Inflammatory macrophage treated with lipopolysaccharide for 4 hours (primary cell): ENCODE measurements at places on chromosomes 2 and 18.

GRCh38 chr2:38742797-38743559 lies 8.2 kb downstream of the SRSF7 start:
- no peak for DNase-seq

DNA sequence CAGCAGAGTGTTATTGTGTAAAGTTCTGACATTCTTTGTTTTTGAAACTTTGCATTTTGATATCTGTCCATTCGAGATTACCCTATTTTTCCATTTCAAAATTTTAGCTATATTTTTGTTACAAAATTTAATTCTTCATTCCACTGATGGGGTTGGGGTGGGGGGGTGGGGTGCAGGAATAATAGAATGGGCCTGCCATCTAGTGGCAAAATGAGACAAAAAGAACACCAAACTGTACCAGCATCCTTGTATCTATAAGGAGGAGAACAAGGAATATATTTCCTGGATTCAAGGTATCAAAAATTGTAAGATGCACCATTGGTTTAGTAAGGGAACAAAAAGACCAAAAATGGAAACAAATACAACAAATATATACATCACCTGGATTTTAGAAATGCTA lies 27.9 kb upstream of the TTR start:
- no peak for DNase-seq

- DNase-seq: no peak
Measured at GRCh38 chr18:27461957-27462356, 276.8 kb upstream of the CHST9 start.

DNA sequence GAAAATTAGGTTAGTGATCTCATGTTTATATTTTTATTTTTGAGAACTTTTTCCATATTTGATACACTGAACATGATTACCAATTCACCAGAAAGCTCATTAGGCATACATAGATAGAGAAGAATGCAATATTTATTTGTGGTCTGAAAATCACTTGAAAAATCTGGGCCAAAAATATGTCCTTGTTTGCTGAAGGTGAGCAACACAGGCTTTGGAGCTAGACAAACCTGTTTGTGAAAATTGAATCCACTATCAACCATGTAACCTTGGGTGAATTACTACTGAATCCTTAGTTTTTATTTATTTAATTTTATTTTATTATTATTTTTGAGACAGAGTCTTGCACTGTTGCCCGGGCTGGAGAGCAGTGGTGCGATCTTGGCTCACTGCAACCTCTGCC lies 46.5 kb upstream of the ZSWIM2 start:
- no peak for DNase-seq

- DNase-seq: no peak
Measured at GRCh38 chr2:122072666-122073065, 317.2 kb downstream of the TSN start.

GRCh38 chr2:174835797-174836255 lies 71.6 kb upstream of the CHRNA1 start:
- DNase-seq: peak; percentile 80

GRCh38 chr2:162004031-162004430 lies 70.0 kb downstream of the DPP4 start:
- no peak for DNase-seq

GRCh38 chr2:98747888-98748287 lies 17.0 kb upstream of the MGAT4A start:
- no peak for DNase-seq

DNA sequence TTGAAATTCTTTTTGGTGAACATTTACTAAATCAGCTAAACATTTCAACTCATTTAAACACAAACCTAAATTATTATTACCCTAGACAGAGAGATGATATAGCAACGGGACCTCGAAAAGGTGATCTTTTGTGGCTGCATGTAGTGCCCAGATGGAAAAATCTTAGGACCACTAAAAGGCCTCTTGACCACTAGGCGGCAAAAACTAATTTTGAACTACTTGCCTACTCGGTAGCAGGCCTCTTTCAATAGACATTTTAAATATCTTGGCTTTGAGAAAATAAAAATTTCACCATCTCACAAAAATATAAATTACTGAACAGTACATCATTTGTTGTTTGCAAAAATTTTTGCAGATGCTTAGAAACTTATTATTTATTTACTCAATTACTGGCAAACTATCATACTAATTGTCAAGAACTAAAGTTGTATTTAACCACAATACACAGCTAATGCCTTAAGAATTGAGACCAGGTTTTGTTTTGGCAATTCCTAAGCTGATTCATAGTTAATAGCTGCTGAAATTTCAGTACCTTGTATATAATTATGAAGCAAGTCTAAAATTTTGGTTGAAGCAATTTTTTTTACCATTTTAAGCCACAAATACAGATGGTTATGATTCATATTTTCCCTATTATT lies 9.4 kb downstream of the COL3A1 start:
- no peak for DNase-seq

DNA sequence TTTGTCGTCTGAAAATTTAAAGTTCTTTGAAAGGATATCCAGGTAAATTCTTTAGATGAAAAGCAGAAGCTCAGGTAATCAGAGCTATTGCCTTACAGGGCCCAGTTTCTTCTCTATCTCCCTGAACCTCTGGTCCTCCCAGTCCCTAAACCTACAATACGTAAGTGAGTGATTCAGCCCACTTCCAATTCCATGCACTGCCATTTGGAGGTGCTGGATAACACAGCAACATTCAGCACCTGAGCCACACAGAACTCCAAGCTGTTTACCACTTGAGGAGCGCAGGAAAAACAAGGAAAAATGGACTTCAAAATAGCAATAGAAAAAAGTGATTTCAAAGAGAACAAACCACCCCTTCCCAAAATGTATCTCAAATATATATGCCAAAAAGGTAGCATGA lies 105.0 kb upstream of the DNAJC10 start:
- DNase-seq: no peak

DNA sequence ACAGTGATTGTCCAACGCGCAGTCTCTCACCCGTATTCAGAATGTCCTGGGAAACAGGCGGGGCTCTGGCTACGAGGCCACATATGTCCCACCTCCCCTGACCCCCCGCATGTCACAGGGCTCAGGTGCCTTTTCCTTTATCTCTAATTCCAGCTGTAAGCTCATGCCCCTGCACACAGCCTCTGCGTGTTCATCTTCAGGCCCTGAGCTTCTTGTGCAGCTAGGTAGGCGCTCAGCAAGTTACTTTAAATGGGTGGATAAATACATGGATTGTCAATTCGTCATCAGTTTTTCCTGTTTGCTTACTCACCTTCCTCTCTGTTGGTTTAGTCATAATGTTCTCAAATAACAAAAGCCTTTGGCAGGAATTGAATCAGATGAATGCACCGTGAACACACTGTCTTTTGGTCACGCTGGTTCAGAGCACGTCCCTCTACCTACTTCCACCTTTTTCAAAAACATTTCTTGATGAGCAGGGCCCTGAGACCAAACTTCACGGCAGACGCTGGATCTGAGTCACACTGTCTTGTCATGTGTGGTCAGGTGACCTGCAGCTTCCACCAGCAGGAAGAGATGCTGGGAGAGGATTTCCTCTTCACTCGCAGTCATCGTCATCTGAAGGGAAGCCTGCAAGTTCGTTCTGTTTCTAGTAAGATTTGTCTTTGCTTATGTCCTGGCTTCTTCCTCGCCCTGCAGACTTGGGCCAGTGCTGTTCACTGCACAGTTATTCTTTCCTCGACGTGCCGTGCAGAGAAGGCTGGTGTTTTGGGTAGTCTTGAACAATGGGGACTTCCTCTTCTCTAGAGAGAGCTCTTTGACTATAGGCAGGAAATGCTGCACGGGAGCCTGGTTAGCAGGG lies 138.1 kb downstream of the PTGR3 start:
- DNase-seq: peak; percentile 72

DNA sequence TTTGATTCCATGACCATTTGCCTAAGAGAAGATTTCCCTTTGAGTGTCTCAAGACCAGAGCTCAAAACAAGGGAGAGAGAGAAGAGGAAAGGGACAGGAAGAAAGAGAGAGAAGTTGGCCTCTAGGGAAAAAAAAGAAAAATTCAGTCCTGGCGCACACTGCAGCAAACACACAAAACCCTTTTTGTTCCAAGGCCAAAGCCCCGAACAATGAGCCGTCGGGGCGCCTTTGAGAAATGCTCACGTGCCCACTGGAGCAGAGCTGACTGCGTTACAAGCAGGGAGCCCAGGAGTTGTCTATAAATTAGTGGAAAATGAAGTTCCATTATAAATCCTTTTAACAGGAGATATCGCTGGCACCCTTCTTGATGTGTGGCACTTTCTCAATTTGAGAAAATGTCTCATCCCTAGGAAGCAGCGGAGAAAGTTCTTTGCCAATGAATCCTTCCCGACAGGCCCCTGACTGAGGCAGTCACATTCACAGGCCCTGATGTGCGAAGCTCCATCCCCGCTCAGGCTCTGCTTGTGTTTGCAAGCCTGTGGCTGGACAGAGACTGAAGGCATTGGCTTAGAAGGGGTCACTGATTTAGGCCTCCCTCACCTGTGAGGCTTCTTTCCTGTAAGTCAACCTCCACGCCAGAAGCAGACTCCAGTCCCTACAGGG lies 32.1 kb upstream of the NCKAP5 start:
- no peak for DNase-seq

GRCh38 chr2:236657215-236657614 lies 87.6 kb downstream of the ACKR3 start:
- no peak for DNase-seq

- DNase-seq: peak; percentile 47
Measured at GRCh38 chr2:174775571-174775980, 11.3 kb upstream of the CHRNA1 start.

DNA sequence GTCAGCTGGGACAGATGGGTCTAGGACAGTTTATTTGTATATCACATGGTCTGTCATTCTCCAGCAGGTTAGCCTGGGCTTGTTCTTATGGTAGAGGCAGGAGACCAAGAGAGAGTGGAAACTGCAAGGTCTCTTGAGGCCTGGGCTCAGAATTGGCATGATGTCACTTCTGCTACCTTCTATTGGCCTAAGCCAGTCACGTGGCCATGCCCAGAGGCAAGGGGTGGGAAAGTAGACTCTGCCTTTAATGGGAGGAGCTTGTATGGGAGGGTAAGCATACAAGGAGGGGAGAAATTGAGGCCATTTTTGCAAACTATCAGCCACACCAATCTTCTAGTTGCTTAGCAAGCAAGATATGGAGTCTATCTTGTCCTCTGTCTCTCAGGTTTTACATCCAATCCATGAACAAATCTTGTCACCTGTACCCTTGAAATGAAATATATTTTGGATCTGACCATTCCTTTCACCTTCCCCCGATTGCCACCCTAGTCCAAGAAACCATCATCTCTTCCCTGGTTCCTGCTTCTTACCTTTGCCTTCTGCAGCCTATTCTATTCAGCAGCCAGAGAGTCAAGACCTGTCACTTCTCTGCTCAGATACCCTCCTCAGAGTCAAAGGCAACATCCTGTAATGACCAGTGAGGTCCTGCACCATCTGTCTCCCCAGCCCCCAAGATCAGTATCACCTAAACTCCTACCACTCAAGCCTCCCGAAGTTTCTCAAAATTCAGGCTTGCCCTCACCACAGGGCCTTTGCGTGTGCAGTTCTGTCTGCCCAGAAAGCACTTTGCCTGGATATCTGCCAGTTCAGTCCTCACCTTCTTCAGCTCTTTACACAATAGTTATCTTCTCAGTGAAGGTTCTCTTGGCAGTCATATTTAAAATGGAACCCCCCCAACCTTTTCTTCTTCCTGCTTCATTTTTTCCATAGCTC lies 240.0 kb downstream of the LOXHD1 start:
- no peak for DNase-seq

DNA sequence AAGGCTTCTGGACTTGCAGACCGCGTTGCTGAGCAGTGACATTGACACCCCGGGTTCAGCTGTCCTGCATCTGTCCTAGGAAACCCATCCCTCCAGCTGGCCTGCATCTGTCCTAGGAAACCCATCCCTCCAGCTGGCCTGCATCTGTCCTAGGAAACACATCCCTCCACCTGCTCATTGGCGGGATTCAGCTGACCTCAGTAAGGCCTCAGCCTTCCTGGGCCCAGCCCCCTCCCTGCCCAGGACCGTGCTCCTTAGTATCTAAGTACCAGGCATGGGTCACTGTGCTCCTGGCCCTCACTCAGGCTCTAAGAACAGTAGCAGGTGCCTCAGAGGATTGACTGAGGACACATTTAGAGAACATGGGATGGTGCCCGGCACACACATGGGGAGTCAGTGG lies 1.2 kb downstream of the MLPH start:
- DNase-seq: no peak

GRCh38 chr2:160657196-160657595 lies 163.6 kb upstream of the RBMS1 start:
- no peak for DNase-seq

- no peak for DNase-seq
Measured at GRCh38 chr18:65527879-65528633, 222.8 kb upstream of the CDH7 start.

DNA sequence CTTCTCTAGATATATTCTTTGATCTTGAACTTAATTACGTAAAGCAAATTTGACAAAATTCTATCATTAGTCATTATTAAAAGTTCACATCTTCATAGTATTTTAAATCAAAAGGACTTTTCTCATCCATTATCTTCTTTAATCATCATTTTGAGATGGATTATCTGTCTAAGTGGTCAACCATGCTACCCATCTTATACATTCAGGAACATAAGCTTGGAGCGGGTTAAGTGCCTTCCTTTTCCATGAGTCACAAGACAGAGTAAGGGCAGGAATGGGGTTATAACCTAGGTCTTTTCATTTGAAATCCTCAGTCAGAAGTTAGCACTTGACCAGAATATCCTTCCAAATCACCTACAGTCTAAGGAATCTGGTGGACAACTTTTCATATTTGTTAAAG lies 297.1 kb downstream of the TCF4 start:
- DNase-seq: no peak

- DNase-seq: no peak
Measured at GRCh38 chr2:172334988-172335387, 92.4 kb upstream of the ITGA6 start.

GRCh38 chr18:78798402-78799175 lies 181.0 kb upstream of the SALL3 start:
- no peak for DNase-seq

GRCh38 chr2:227462972-227463931 lies 8.7 kb upstream of the AGFG1 start:
- no peak for DNase-seq

DNA sequence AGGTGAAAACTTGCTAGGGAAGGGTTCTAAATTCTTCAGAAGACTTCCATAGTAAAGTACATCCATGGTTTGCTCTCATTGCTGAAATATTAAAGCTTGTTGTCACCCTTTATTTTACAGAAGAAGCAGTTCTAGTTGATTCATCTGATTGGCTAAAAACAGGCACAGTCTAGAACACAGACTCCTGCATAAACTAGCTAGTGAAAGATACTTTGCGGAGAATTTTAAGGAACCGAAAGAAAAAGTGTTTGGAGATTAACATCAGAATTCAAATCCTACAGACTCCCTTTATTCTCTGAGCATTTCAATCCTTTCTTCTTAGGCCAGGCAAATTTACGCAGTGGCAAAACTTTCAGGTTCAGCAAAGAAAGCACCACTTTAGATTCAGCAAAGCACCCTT lies 1076.5 kb upstream of the ZEB2 start:
- DNase-seq: peak; percentile 37

DNA sequence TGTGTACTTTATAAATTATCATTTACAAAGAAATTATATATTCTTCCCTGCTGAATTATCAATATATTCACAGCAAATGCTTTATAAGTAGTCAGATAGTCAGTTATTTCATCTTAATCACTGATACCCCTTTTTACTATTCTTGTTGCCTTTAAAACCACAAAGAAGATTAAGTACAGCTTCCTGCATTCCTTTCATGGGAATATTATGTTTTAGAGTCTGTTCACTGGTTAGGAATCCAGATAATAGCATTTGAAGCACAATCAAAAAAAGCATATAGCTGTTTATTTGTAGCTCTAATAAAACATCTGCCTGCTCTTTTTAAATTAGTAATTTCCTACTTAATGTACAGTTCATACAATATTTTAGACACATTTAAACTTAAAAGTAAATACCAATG lies 508.9 kb downstream of the FBXO15 start:
- no peak for DNase-seq

GRCh38 chr2:172865422-172865821 lies 129.8 kb downstream of the RAPGEF4 start:
- DNase-seq: no peak
